Activated CD4-positive, CD25-positive, alpha-beta regulatory T cell treated with anti-CD3 and anti-CD28 coated beads, Interleukin-2, amount 50 U/mL, for 16 hours (primary cell): ENCODE measurements at places on chromosomes 3 and 15.

DNA sequence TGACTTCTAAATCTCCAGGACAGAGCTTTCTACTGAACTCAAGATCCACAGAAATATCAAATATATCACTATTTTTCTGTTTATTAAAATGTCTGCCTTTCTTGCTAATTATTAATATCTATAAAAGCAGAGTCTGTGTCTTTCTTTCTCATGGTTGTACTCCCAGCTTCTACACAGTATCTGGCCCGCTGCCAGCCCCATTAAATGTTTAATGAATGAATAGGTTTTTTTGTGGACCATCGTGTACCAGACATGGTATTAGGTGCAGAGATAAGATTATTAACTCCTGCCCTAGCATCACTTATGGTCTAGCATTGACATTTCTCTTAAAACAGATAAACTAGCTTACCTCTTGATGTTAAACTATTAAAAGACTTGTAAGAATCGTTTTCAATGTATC lies 111.4 kb upstream of the RBMS3 start:
- DNase-seq, result no peak

DNA sequence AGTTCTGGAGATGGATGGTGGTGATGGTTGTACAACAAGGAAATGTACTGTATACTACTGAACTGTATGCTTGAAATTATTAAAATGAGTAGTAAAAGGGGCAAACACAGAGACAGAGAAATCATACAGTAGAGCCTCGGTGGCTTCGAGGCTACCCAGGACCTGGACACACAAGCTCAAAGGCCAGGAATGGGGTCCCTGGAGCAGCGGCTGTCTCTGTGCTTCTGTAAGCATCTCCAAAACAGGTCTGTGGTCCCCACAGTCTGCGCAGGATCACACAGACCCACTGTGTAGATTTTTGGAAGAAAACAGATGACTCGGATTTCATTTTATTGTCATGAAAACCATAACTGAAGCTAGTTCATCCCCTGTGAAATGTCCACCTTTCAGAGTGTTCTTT lies 39.7 kb downstream of the PGPEP1L start:
- no peak for DNase-seq

- DNase-seq, result no peak
Measured at GRCh38 chr15:77617476-77618230, 15.1 kb downstream of the LINGO1 start.

DNA sequence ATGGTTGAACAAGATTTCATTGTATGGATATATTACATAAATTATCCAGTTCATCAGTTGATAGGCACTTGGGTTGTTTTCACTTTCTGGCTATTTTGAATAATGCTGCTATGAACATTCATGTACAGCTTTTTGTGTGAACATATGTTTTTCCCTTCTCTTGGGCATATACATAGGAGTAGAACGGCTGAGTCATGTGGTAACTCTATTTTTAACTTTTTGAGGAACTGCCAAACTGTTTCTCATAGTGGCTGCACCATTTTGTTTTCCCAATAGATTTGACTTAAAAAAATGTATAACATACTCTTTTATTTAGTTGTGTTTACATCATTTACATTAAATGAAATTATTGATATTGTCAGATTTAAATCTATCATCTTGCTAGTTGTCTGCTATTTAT lies 28.8 kb upstream of the RFX7 start:
- DNase-seq, result no peak

DNA sequence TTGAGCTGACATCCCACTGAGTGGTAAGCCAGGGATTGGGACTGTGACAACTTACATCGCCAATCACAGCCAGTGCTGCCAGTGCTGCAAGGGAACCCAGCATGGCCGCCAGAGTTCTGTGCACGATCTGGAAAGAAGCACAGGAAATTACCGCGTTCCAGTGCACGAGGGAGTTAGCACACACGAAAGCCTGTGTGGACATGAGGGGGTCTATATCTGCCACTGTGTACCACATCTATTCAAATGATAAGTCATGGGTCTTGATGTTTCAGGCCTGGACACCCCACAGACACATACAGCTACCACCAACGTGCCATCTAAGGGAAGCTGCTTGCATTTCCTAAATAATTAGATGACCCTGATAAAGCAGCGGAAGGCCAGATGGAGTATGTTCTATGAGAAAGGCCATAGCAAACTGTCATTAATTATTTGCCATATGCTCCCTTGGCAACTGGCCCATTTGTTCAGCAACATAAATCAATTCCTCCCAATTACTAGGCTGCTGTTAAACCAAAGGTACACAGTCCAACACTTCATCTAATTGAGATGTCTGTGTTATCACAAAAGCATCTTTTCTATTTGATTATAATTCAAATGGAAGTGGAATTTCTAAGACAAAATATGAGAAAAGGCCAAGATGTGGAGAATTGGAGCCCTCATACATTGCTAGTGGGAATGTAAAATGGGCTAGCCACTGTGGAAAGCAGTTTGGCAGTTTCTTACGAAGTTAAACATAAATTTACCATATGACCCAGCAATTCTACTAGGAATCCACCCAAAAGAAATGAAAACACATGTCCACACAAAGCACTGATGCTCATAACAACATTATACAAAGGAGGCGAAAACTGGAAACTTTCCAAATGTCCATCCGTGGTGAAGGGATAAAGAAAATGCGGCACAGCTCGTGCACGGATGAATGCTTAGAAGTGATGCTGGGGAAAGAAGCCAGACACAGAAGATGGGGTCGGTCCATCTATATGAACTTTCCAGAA lies 108.3 kb downstream of the OCA2 start:
- no peak for DNase-seq

DNA sequence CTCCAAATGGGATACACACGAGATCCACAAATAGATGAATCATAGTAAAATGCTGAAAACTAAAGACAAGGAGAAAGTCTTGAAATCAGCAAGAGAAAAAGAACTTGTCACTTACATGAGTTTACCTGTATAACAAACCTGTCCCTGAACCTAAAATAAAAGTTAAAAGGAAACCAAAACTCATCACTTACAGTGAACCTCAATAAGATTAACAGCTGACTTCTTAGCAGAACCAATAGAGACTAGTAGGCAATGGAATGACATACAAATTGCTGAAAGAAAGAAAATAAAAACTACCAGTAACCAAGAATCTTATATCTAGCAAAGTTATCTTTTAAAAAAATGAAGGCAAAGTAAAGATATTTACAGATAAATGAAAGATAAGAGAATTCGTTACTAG lies 27.4 kb downstream of the SEC22A start:
- DNase-seq, result no peak

DNA sequence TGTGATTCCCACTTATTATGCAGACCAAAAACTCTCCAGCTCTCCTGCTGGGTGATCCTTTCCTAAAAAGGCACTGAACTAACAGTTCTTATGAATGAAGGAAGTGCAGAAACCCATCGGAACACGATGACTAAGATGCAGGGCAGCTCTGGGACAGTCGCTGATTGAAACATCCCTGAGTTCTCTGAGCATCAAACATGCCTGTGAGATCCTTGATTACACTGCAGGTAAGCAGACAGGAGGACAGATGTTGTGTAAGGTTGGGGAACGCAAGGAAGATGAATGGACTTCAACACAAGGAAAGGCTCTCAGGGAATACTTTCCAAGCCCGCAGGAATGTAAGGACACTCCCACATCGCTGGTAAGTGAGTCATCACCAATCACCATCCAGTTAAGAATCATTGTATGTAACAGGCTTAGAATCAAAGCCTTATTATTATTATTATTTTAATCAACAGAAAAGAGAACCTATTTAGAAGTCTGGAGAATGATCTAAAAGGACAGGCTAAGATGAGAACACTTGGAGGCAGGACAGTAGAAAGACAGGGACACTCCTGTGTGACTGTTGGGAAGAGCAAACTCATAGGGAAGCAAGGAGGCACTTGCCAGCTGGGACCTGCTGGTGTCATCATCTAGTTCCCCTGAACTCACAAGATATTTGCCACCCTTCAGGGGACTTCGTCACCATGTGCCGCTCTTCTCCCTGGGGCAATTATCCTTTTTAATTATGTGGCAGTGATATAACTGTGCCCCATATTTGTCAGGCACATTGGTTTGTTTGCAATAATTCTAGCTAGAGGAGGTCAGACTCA lies 26.0 kb downstream of the TMEM158 start:
- no peak for DNase-seq

DNA sequence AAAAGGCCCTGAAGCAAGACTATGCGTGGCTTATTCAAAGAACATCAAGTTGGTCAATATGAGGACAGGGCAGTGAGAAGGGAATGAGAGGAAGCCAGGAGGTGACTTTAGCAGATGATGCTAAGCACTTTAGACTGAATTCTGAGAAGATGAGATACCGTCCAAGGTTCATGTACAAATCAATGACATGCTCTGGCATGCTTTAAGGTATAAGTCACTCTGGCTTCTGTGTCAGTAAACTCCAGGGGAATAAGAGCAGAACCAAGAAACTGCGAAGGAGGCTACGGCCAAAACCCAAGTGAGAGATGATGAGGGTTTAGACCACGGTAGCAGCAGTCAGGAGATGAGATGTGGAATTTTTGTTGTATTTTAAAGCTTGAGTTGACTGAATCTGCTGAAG lies 8.9 kb upstream of the CCDC50 start:
- DNase-seq, result no peak

DNA sequence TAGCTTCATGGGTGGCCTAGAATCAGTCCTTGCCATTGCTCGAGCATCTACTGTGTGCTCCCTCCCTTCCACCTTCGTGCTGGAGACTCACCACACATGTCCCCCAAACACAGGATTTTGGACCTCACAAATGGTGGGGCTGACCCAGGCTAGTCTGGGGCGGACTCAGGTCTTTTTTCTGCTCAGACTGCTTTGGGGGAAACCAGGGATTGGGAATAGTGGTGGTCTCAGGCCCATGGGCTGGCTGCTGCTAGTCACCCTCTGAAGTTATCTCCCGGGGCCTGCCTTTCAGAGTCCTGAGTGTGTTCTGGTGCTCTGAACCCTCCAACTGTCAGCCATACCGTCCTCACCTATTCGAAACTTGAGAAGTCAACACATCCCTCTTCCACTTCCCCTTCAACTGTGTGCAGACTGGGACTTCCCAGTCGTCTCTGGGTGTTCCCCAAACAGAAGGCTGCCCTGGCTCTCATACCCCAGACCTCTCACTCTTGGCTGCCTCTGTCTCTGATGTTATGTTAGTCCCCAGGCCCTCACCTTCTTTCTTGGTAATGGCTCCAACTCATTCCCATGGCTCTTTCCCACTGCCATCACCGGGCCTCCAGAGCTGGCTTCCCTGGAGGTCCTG lies 46.0 kb downstream of the PPCDC start:
- no peak for DNase-seq

- DNase-seq, result no peak
Measured at GRCh38 chr3:37125195-37126073, 48.9 kb downstream of the LRRFIP2 start.

DNA sequence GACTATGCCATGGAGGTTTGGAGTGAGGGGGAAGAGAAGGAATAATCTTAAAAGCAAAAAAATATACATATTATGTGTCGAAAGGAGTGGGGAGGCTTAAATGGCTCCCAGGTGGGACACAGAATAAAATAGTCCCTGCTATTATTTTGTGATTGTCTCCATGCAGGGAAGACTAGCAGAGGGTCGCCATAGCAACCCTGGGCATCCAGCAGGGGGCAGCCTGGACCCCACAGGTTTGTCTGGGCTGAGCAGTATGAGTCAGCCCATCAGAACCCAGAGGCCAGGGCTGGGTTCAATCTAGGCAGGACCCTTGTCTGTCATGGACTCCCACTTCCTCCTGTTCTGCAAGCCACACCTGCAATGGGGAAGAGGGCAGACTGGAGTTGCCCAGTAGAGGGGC lies 17.6 kb upstream of the LINGO1 start:
- no peak for DNase-seq

DNA sequence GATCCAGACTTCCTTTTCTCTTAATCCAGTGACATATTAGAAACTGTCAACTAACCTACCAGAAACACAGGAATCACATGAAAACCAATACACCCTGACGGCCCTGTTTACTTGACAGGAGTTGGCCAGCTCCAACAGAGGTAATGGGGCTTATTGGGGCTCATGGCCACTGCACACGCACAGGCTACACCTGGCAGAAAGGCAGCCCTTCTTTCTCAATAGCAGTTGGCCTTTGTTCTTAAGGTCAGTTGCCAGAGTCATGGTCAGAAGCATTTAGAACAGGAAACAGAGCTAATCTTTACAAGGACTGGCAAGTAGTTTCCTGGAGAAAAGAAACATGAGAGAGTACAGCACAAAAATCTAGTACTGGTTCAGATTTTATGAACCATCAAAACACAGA lies 181.8 kb downstream of the MAGI1 start:
- no peak for DNase-seq

DNA sequence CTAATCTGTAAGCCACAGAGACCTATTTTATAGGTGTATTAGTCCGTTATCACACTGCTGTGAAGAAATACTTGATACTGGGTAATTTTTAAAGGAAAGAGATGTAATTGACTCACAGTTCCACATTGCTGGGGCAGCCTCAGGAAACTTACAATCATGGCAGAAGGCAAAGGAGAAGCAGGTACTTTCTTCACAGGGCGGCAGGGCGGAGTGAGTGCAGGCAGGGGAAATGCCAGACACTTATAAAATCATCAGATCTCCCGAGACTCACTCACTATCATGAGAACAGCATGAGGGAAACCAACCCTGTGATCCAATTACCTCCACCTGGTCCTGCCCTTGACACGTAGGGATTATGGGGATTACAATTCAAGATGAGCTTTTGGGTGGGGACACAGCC lies 108.7 kb downstream of the GALK2 start:
- DNase-seq, result no peak

DNA sequence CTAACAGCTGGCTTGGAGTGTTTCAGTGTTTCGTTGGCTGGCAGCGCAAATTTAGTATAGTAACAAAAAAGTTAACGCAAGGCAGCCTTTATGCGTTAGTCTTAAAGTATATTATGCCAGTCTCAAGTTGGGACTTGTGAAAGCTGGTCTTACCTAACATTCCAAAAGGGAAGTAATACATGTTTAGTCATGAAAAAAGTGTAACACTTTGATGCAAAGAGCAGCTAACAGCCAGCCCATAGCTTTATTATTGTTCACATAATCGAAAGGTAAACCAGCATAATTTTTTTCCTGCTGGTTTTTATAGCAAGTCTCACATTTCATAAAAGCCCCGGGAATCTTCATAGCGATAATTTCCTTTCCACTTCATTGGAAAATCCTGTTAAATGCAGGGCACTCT lies 2.4 kb upstream of the GPR87 start:
- DNase-seq, result no peak

DNA sequence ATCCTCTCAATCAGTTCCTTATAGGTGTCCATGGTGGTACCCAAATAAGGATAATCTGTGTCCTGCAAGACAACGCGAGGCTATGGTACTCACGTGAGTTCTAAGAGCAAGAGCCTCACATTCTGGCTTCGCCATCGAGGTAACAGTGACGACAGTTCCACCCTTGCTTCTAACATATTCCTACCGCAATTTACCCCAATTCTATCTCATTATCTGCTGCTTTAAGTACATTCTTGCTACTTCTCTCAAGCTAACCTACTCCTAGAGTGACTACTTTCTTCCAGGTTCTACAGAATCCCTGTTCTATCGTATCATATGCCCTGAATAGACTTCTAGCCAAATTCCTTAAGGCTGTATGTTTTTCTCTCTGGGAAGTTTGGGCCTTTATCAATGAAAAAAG lies 26.6 kb downstream of the TFRC start:
- DNase-seq, result no peak

GRCh38 chr3:21163956-21164355 lies 587.1 kb downstream of the ZNF385D start:
- DNase-seq, result no peak

GRCh38 chr3:17629400-17629799 lies 113.0 kb downstream of the TBC1D5 start:
- DNase-seq, result no peak
